ENCODE measurements at places on chromosomes 12 and 14. TPM values are rescaled to one million over a fixed set of nuclear protein-coding genes. Genes with fewer than 3 reads are reported as not detected.

The KRT72 gene
- total RNA-seq: 0.60 TPM

DNA sequence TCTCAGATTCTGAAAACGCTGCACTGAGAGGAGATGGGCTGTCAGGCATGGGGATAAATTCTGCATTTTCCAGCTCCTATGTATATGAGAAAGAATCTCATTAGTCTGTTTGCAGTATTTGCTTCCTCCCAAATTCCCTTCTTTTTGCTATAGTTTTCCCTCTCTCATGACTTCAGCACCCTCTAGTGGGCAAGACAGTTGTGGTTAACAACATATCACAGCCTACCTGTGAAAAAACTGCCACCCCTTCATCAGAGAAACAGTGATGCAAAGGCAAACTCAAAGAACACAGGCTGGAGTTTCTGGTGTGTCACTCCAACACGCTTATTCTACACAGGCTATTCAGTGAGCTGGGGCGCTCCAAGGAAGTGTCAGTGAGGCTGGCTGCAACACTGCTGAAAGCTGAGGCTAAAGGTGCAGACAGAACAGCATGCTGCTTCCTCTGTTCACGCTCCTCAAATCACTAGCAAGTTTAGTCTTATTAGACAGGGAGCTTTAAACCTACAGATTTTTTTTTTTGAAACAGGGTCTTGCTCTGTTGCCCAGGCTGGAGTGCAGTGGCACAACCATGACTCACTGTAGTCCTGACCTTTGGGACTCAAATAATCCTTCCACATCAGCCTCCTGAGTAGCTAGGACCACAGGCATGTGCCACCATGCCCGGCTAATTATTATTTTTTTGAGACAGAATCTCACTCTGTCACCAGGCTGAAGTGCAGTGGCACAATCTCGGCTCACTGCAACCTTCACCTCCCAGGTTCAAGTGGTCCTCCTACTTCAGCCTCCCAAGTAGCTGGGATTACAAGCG, 19.3 kb downstream of the ZC2HC1C start:
- H3K36me3 ChIP-seq: no peaks in the 10 kb centered on the region
- H3K27ac ChIP-seq: peak overlapping the region; percentile 14
- H3K27me3 ChIP-seq: no peaks in the 10 kb centered on the region
- no peak overlapping the region for H3K4me3 ChIP-seq
- peak; percentile 22 for DNase-seq

DNA sequence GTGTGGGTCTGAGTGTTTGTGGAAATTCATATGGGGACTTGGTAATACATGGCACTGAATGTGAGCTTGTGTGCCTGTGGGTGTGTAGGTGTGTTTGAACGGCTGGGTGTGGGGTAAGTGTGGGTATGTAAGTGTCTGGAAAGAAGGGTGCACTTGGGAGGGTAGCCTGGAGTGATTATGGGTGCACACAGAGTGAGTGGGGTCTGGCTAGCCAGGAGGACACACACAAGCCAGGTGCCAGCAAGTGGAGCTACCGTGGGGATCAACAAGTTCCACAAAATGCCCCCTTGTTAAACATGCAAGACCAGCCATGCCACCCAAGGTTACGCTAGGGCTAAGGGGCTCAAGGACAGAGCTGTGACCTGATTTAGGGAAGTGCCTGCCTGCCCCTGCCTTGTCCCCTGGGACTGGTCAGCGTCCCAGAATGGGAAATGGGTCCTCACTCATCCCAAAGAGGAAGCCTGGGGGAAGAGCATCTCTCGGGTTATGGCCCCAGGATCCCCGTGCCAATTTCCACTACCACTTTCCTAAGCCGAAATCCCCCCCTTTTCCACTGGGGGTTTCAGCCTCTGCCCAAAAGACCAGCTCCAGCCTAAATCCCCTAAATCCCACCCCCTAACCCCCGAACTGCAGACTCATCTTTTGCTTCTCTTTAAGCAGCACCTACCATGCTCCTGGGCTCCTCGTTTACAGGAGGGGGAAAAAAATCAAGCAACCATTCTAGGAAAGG, 118.6 kb downstream of the DICER1 start:
- peaks cover 2% of the 10 kb centered on the region for H3K36me3 ChIP-seq
- DNase-seq: no peak
- H3K4me3 ChIP-seq: no peak overlapping the region
- peaks cover 42% of the 10 kb centered on the region for H3K27me3 ChIP-seq

DNA sequence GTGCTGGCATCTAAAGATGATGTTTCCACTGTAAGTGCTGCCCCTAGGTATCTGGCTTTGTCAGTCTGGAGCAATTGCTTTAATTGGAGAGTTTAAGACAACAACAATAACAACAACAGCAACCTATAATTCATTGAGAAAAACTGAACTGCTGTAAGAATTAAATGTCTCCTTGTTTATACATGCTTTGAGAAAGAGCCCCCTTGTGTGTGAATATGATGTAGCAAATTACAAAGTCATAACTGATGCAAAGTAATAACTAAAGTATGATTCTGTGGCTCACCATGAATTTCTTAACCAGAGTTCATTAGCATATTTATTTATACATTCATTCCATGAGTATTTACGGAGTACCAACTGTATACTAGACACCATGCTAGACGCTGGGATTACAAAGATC, 59.2 kb upstream of the PRIMA1 start:
- H3K4me1 ChIP-seq: no peaks in the 10 kb centered on the region
- peaks cover 76% of the 10 kb centered on the region for H3K27me3 ChIP-seq
- H3K27ac ChIP-seq: no peak overlapping the region
- H3K36me3 ChIP-seq: no peaks in the 10 kb centered on the region

DNA sequence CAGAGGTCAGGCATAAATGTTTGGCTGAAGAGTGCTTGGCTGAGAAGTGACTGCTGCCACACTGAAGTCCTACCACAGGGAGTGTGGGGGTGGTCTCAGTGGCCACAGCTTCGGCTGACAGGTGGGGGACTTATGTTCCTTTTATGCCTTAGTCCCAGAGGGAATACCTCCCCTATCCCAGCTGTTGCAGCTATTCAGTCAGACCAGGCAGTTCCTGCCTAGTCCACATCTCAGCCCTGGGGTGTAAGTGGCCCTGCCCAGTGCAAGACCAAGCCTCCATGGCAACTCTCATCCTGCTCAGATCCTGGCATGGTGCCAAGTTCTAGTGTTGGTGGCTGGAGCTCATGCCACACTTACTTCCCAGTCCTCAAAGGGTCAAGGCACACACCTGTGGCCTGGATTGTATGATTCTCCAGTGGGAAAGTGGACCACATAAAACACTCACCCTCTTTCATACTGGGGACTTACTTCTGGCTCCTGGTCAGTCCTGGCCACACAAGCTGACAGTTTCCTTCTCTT, 161.3 kb upstream of the CAND1 start:
- H3K27me3 ChIP-seq: no peaks in the 10 kb centered on the region
- H3K4me1 ChIP-seq: no peaks in the 10 kb centered on the region
- no peak overlapping the region for H3K27ac ChIP-seq
- H3K4me3 ChIP-seq: no peak overlapping the region

DNA sequence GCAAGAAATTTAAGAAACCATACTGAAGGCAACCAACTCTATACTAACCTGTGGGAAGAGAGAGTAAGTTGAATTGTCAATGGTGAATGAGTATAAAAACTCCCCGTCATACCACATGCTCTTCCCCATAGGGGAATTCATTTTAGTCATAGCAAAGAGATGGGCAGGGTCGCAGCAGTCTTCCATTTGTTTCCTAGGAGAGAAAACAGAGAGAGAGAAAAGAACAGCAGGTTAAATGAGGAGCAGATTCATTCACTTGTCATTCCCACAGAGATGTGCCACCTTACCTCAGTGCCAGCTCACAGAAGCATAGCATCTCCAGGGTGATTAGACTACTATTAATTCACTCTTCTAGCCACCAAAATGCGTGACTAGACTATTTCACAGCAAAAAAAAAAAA, 47.4 kb downstream of the ST8SIA1 start:
- H3K4me1 ChIP-seq: peaks cover 31% of the 10 kb centered on the region
- no peaks in the 10 kb centered on the region for H3K27me3 ChIP-seq
- H3K4me3 ChIP-seq: no peak overlapping the region
- DNase-seq: no peak
- H3K36me3 ChIP-seq: peaks cover 4% of the 10 kb centered on the region

The TOMM20L gene
- total RNA-seq: not detected

DNA sequence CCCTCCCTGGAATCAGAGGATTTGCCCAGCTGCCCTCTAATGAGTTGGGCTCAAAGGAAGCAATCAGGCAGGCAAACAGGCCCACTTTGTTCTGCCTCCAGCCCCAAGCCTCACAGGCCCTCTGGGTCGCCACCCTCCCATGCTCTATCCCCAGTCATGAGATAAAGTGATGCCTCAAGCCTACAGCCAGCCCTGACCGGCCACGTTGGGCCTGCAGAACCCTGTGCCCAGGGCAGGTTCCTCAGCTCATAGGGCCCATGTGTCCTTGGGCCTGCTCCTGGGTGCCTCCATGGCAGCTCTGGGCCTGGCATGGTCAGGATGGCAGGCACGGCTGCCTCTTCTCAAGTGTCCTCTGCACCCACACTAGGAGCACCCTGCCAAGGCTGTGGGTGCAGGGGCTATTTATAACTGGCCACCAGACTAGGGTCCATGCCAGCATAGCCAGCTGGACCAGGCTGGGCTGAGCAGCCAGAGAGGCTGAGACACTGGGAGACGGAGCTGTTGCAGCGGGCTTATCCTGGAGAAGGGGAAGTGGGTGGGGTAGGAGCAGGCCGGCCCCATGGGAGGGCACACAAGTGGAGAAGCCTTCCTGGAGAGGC, 20.2 kb downstream of the HDAC7 start:
- no peak overlapping the region for H3K27ac ChIP-seq
- peaks cover 28% of the 10 kb centered on the region for H3K4me1 ChIP-seq
- H3K27me3 ChIP-seq: no peaks in the 10 kb centered on the region
- peaks cover 2% of the 10 kb centered on the region for H3K36me3 ChIP-seq
- DNase-seq: no peak

The ATXN7L3B gene
- 39.5 TPM for total RNA-seq

The TESPA1 gene
- total RNA-seq: 160 TPM

The DTX3 gene
- 24.4 TPM for total RNA-seq

DNA sequence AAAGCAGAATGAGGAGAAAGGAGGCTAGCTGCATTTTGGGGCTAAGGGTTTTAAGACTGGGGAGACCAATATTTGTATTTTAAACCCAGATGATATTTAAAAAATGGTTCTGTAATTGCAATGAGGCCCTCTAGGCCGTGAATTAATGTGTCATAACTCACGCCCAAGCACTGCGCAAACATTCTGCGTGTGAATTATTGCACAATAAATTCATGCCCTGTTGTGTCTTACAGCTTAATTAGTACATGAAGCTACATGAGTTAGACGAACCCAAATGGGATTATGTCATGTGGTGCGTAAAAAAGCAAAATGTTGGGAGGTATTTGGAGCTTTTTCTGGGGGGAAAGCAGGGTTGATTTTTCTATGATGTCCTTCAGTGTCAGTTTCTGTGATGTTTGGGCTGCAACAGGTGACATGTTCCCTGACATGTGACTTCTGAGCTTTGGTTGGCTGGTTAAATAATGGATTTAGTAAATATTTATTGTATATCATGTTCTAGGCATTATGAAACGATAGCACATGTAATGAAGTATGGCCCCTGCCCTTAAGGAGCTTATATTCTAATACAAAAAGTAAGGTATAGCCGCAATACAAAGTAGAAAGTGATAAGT, 30.4 kb upstream of the CISTR start:
- no peak overlapping the region for H3K27ac ChIP-seq
- peaks cover 86% of the 10 kb centered on the region for H3K27me3 ChIP-seq
- H3K36me3 ChIP-seq: peaks cover 5% of the 10 kb centered on the region
- no peaks in the 10 kb centered on the region for H3K4me1 ChIP-seq
- no peak for DNase-seq

The KLC1 gene
- 198 TPM for total RNA-seq

DNA sequence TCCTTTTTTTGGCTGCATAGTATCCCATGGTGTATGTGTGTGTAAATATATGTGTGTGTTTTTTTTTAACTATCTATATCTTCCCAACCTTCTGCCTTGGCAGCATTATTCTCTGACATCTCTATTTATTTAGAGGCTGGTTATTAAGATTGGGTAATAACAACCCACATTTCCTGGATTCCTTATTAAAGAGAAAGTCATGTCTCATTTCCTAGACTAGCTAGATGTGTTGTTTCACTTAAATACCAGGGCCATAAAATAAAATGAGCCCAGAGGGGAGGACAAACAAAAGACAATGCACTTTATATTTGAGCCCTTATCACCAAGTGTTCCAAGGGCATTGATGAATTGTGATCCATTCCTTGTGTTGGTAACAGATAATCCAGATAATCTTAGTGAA, 169.1 kb downstream of the SLC5A8 start:
- no peaks in the 10 kb centered on the region for H3K27me3 ChIP-seq
- no peak for DNase-seq
- no peak overlapping the region for H3K27ac ChIP-seq
- no peaks in the 10 kb centered on the region for H3K36me3 ChIP-seq
- no peaks in the 10 kb centered on the region for H3K4me1 ChIP-seq

- H3K4me1 ChIP-seq: peaks cover 11% of the 10 kb centered on the region
- peaks cover 2% of the 10 kb centered on the region for H3K36me3 ChIP-seq
- no peak for DNase-seq
- no peak overlapping the region for H3K4me3 ChIP-seq
Measured at GRCh38 chr12:66717036-66717673, 38.3 kb upstream of the GRIP1 start.

- peaks cover 10% of the 10 kb centered on the region for H3K4me1 ChIP-seq
- no peak overlapping the region for H3K4me3 ChIP-seq
- peaks cover 61% of the 10 kb centered on the region for H3K27me3 ChIP-seq
- no peak for DNase-seq
- H3K36me3 ChIP-seq: peaks cover 8% of the 10 kb centered on the region
Measured at GRCh38 chr12:2020511-2020910, 16.3 kb upstream of the DCP1B start.

GRCh38 chr12:131264635-131265034, 310.9 kb downstream of the ADGRD1 start:
- H3K27ac ChIP-seq: no peak overlapping the region
- DNase-seq: no peak
- H3K27me3 ChIP-seq: peaks cover 4% of the 10 kb centered on the region

The CLMN gene
- total RNA-seq: 0.26 TPM

- no peak for DNase-seq
- H3K4me3 ChIP-seq: no peak overlapping the region
- no peaks in the 10 kb centered on the region for H3K36me3 ChIP-seq
- H3K27me3 ChIP-seq: peaks cover 26% of the 10 kb centered on the region
Measured at GRCh38 chr14:101225157-101226152, 321.9 kb upstream of the RTL1 start.

- H3K27me3 ChIP-seq: no peaks in the 10 kb centered on the region
- H3K36me3 ChIP-seq: no peaks in the 10 kb centered on the region
- no peaks in the 10 kb centered on the region for H3K4me1 ChIP-seq
- DNase-seq: no peak
- H3K27ac ChIP-seq: no peak overlapping the region
Measured at GRCh38 chr12:80441921-80442320, 2.1 kb upstream of the PTPRQ start.

DNA sequence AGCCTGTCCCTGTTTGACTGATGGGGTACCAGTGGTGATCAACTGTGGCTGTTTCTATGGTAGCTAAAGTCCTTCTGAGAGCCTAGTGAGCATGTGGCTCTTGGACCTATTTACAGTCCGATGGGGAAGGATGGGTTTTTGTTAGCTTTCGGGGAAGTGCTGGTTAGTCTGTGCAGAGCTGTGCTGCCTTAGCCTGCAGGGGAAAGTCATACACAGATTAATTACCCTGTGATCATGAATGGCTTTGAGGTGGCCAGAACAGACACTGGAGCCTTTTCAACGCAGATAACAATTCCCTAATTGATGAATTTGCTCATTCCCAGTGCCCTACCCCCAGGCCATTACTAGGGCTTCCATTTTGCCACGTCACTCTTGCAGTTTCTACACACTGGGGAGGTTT, 99.7 kb downstream of the WSCD2 start:
- no peaks in the 10 kb centered on the region for H3K4me1 ChIP-seq
- H3K27ac ChIP-seq: no peak overlapping the region
- H3K27me3 ChIP-seq: peaks cover 30% of the 10 kb centered on the region
- no peak for DNase-seq
- H3K36me3 ChIP-seq: no peaks in the 10 kb centered on the region
- H3K4me3 ChIP-seq: no peak overlapping the region

The LHX5 gene
- total RNA-seq: not detected
